ENCODE measurements at places on chromosomes 5 and 9.

DNA sequence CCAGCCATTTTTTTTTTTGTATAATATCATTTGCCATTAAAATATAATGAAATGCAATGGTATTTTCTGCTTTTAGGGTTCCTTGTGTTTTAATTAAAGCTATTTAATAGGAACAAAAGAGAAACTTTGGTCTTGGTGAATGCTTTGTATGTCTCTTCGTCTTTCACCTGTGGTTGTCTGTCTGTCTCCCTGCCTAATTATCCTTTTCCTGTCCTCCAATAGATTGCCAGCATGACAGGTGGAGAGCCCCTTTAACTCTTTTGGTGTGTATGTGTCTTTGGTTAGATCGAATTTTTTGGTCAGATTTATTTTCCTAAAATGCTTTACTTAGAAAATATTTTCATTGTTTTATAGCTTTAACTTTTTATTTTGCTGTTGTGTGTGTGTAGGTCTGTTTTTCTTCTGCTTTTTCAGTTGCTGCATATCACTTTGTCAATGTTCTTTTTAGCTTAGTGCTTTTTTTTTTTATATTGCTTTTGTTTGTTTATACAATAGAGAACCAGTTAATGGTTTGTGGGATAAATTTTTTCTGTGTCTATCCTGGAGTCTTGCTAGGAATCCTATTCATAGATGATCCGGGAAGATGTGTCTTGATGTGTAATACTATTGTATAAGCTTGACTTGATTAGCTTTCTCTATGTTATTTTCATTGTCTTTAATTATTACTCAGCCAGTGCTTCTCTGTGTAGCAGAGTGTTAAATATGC, 8.6 kb downstream of the CHMP5 start:
- peaks cover 17% of the 10 kb centered on the region for H3K36me3 ChIP-seq
- H3K27ac ChIP-seq, result no peak overlapping the region
- DNase-seq, result no peak
- H3K4me1 ChIP-seq, result no peaks in the 10 kb centered on the region
- H3K4me3 ChIP-seq, result no peak overlapping the region
- H3K27me3 ChIP-seq, result no peaks in the 10 kb centered on the region

DNA sequence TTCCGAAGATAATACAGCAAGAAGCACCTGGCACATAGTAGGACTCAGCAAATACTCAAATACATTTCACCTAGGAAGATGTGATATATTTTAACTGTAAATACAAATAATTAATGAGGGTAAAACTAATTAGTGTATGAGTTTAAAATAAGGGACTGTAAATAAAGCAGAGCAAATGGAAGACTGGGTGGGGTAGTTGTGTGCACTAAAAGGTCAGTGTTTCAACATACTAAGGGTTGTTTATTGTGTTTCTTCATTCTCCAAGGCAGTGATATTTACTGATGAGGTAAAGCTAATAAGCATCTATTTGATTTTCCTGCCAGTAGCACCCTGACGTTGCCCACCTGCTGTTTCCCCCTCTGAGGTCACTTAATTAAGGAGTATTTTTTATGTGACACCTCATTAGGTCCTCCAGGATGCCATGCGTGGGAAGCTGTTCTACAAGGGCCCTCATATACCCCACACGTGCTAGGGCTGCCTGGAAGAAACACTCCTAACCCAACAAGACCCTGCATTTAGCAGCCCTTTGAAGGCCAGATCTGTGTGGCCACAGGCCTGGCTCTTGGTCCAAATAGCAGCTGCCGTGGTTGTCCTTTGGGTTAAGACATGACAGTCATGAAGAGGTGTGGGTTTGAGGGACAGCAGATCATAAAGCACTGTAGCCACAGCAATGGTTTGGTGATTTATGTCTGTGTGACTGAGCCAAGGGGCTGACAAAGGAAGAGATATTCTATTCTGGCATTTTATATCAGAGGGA, 97.5 kb upstream of the RPS23 start:
- no peaks in the 10 kb centered on the region for H3K36me3 ChIP-seq
- H3K27me3 ChIP-seq, result no peaks in the 10 kb centered on the region
- DNase-seq, result no peak
- H3K4me1 ChIP-seq, result no peaks in the 10 kb centered on the region

DNA sequence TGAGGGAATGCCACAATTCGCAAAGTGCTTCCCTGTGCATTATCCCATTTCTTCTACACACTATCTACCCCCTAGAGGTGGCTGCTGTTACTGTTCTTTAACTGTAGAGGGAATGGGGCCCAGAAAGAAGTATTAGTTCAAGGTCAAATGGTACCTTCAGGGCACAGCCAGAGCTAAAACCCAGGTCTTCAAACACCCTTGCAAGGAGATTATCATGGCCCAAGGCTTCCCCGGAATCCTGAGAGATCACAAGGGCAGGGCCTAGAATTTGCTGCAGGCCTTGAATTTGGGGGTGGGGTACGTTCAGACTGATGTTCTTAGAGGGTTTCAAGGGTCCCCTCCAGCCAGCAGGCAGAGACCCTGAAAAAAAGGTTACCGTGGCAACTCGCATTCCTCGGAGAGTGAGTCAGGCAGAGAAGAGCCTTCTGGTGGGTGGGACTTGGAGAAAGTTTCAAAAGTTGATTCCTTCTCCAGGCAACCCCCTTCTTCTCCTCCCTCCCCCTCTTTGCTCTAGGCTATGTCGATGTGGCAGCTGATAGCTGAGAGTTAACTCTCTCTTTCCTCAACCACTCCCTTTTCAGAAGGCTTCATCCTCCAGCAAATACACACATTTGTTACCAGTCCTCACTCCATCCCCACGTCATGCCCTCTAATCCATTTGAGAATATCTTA, 1.9 kb downstream of the SPARC start:
- H3K27me3 ChIP-seq, result no peaks in the 10 kb centered on the region
- no peaks in the 10 kb centered on the region for H3K36me3 ChIP-seq
- H3K4me3 ChIP-seq, result no peak overlapping the region
- peak; percentile 73 for DNase-seq
- no peak overlapping the region for H3K27ac ChIP-seq

DNA sequence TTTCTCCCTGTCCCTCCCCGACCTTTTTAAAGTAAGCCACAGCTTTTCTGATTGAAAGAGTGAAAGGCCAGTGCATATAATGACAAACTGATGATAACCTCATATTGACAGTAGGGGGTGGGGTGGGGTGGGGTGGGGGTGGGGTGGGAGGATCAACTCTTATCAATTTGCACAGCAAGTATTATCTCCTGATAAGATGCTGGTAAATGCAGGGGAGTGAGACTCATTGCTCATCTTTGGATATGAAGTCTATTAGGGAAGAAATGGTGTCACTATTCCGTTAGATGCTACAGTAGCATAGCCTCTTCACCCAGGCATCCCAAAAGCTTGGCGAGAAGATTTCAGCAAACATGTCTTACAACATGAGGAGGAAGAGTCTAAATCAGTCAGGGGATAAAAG, 38.9 kb upstream of the HMGCS1 start:
- DNase-seq, result no peak
- no peak overlapping the region for H3K27ac ChIP-seq
- no peak overlapping the region for H3K4me3 ChIP-seq

DNA sequence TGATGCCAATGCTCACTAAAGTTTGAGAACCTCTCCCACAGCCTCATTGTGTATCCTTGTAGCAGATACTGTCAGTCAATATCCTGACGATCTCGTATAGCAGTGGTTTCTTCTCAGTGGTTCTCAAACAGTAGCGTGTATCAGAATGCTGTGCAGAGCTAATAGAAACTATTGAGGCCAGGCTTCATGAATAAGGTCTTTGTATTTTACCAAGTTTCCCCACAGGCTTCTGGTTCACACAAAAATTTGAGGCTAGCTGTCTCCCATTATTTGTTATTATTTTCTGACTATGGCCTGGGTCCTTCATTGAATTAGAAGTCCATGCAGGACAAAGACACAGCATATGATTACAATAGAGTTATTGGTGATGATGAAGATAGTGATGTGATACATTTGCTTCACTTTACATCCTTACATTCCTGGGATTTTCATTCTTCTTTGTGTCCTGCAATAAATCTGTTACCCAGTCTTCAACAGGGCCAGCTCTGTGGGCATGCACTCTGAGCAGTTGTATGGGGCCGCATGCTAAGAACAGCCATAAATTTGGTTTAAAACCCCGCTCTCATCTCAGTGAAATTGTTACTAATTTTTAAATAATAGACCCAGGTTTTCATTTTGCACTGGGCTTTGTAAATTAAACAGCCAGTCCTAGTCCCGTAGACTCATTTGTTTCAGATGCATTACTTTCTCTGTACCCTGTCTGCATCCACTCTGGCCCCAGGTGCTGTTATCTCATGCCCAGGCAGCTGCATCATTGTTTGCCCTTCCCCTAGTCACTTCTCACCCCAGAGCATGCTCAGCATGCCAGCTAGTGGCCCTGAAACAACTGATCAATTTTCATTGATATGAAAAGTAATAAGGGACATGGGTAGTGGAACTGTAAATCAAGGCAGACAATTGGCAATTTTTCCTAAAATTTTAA, 199.9 kb upstream of the PIK3R1 start:
- H3K36me3 ChIP-seq, result no peaks in the 10 kb centered on the region
- DNase-seq, result no peak
- H3K27ac ChIP-seq, result no peak overlapping the region
- no peaks in the 10 kb centered on the region for H3K27me3 ChIP-seq

- no peak for DNase-seq
- H3K4me1 ChIP-seq, result no peaks in the 10 kb centered on the region
- H3K36me3 ChIP-seq, result no peaks in the 10 kb centered on the region
Observed at GRCh38 chr9:68970151-68970550, 43.8 kb downstream of the PRKACG start.

DNA sequence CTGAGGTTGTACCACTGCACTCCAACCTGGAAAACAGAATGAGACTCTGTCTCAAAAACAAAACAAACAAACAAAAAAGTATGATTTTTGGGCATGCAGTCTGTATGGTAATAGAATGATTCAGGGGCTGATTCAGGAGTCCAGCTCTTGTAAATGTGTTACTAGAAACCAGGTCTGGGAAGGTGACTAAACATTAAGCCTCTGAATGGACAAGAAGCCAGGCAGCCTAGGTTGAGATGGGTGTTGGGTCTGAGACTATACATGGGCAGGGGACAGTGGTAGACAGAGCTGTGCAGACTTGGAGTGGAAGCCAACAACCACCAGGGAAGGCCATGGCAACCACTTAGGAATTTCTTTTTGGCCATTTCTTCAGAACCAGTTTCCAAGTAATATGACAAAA, 64.9 kb upstream of the TLE1 start:
- H3K4me1 ChIP-seq, result no peaks in the 10 kb centered on the region
- H3K27ac ChIP-seq, result no peak overlapping the region
- no peaks in the 10 kb centered on the region for H3K27me3 ChIP-seq
- H3K36me3 ChIP-seq, result no peaks in the 10 kb centered on the region

DNA sequence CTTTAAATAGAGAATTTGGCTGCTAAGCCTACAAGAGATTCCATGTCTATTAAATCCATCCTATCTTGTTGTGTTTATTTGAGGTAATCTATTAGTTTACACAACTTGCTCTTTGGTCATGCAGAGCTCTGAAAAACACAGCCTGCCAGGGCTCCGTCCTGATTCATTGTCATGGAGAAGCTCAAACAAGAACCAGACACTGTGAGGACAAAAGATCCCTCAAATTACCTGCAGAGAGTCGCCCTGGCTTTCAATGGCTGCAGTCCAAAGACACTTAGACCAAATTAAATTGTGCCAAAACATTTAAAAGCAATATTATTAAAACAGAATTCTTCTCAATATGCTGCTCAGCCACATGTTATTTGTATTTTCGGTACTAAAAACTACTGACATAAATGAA, 60.1 kb downstream of the CDH18 start:
- H3K4me1 ChIP-seq, result no peaks in the 10 kb centered on the region
- H3K27ac ChIP-seq, result no peak overlapping the region
- H3K36me3 ChIP-seq, result no peaks in the 10 kb centered on the region
- no peak overlapping the region for H3K4me3 ChIP-seq

DNA sequence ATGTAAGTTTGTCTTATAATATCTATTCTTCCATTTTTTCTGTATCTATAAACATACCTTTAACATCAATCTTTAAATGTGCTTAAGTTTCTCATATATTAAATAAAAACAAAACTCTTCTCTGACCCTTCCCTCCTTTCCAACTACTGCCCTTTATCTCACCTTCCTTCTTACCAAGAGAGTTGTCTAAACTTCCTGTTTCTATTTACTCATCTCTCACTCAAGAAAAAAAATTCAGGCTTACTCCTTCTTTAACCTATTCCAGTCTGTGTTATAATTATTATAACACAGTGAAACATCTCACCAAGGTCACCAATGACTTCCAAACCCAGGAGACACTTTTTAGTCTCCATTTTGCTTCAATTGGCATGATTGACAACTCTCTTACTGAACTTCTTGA, 140.9 kb downstream of the CCDC171 start:
- no peak overlapping the region for H3K4me3 ChIP-seq
- H3K27me3 ChIP-seq, result no peaks in the 10 kb centered on the region
- no peaks in the 10 kb centered on the region for H3K4me1 ChIP-seq
- no peak for DNase-seq

DNA sequence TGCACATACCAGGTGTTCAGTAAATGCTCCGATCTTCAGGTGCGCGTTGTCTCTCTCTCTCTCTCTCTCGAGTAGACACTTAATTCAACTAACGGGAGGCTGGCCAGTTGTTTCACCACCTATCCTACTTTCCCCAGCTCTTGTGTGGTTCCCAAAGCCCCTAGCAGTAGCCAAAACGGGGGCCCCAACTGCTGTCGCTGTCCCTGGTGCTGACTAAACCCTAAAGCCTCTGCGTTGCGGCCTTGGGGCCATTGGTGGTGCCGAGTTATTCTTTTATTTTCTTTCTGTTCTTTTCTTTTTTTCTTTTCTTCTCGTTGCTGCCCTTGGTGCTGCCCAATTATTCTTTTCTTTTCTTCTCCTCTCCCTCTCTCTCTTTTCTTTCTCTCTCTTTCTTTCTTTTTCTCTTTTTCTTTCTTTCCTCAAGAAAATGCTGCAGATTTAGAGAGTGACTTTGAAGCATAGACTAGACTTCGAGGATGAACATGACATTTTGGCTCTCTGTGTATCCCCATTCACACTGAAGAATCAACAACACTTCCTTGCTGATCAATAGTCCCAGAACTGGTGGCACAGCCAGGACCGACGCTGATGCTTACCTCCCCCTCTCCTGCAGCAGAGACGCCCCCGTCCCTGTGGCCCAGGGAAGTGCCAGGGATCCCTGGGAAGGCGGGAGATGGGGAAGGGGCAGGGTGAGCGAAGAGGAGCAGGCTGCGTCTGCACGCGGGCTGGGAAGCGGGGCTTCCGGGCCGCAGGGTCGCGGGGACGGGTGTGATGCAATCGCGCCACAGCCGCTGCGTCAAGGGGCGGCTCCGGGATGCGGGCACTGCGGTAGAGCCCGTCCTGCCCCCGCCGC, at the start of gene FBLL1:
Gene FBLL1 (plus strand): TSS at position 785 of the 853 bp plus-strand sequence. CDS start 200 bp downstream, outside the sequence.
- H3K27me3 ChIP-seq, result peaks cover 4% of the 10 kb centered on the region
- H3K27ac ChIP-seq, result no peak within 1 kb of the TSS
- H3K4me3 ChIP-seq, result peak within 1 kb of the TSS; percentile 42
- H3K36me3 ChIP-seq, result no peaks in the 10 kb centered on the region
- H3K4me1 ChIP-seq, result peaks cover 2% of the 10 kb centered on the region
